ENCODE measurements at places on chromosomes 5 and 9. TPM values are rescaled to one million over a fixed set of nuclear protein-coding genes. Genes with fewer than 3 reads are reported as not detected.

The PCDHGA4 gene
- total RNA-seq: 1.4 TPM

- no peak for DNase-seq
Observed at GRCh38 chr9:107299437-107299836, 16.4 kb downstream of the RAD23B start.

DNA sequence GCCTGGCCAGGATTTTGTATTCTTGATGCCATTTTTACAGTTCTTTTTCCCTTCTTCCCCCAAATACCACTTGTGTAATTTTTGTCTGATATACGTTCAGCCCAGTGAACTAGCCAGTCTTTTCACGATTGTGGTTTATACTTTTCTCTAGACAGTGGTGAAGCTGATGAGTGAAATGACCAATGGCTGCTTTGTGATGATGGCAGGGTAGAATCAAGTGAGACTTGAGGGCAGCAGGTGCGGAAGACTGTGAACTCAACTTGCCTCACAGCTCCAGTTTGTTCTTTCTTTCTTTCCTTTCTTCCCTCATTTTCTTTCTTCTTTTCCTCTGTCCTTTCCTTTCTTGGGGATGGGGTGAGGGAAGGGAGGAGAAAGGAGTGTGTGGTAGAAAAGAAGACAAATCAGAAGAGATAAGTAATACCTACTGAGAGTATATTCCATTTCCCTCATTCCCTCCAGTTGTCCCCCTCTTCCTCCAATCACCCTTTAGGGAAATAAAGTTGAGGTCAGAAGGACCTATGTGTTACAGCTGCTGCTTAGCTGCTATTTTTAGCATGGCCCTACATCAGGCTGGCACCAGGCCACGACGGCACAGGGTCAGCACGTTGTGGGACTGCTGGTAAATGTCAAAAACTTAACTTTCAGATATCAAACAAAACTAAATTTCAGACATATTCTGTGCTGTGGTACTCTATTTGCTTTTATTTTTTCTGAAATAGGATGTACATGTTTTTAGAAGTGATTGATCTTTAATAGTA lies 12.3 kb downstream of the ZSWIM6 start:
- DNase-seq: no peak

The PCDHB12 gene
- total RNA-seq: 2.5 TPM

Data from A172 (cell line).